Activated CD8-positive, alpha-beta memory T cell treated with anti-CD3 and anti-CD28 coated beads for 1 hour (primary cell): ENCODE measurements at places on chromosomes 2 and 18.

DNA sequence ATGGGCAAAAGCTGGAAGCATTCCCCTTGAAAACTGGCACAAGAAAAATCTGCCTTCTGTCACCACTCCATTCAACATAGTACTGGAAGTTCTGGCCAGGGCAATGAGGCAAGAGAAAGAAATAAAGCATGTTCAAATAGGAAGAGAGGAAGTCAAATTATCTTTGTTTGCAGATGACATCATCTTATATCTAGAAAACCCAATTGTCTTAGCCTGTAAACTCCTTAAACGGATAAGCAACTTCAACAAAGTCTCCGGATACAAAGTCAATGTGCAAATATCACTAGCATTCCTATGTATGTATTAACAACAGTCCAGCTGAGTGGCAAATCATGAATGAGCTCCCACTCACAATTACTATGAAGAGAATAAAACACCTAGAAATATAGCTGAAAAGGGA lies 1579.3 kb downstream of the SUCLG1 start:
- DNase-seq = no peak

DNA sequence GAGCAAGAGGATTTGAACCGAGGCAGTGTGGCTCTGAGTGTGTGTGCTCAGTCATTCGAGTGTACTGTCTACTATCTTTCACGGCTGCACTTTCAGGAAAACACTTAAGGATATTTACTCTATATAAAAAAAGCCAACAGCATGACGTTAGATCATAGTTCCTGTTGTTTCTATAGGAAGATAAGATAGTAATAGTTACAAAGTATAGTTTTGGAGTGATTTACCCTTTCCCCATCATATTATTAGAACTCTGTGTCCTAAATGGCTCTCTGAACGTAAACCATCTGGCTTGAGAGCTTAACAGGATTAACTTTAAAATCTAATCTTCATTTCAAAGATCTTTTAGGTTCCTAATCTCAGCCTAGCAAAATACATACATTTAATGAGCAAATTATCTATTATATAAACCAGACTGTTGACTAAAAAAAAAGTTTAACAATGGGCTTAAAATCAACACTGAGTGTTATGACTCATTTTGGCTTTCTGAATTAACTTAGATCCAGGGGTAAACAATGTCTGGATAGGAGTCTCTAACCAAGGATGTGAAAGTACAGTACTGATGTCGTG lies 150.3 kb upstream of the DNMT3A start:
- DNase-seq = no peak

DNA sequence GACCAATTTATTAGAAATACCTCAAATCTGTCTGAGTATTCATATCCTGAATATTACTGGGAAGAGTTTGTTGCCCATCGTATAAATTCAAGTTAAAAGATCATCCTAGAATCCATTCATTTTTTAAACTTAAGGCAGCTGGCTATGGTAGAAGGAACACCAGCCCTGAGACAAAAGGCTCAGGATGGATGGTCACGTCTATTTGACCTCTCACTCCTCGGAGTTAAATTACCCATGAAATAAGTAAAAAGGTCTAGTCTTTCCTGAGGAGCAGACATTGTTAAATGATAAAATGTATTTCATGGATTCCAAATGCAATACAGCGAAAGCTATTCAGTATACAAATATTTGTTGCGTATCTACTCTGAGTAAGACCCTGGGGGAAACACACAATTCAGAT lies 826.0 kb upstream of the LRATD1 start:
- DNase-seq = no peak

DNA sequence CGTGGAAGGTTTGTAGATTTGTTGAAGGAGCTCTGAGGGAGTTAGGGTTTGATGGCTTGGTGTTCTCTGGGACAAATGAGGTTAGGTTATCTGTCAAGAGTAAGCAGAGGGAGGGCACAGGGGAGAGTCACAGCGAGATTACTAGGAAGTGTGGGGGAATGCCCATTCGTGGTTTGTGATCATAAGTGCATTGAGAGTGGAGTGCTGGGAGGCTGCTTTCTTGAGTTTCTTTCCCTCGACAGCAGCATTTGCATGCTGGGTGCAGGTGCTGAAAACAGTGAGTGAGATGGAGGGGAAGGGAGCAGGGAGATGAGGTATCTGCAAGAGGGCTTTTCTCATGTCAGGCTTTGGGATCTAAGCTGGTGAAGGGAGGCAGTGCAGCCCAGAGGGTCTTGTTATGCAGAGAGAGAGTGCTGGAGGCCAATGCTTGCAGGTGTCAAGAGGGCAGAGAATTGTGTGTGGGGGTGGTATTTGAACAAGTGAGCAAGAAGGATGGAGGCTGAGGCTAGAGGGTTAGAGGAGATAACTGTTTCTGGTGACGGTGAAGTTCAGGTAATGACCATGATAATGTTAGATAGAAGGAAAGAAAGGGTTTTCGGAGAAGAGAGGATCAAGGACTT lies 8.8 kb downstream of the RALB start:
- DNase-seq = no peak

DNA sequence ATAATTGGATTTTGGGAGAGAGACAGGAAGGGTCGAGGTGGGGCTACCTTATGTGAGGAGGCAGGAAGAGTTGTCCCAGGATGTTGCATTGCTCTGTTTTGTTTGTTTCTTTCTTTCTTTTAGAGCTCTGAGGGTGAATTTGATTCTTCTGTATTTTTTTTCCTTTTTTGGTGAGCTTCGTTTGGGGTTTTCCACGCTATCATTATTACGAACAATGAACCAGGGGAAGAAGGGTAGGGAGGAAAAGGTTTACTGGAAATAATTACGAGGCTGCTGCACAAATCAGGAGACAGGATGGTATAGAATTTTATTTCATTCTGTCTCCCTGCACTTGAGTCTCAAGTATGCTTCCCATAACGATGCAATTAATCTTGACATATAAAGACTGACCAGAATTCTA lies 51.4 kb upstream of the ZNF516 start:
- no peak for DNase-seq

GRCh38 chr2:74137651-74138599 lies 9.8 kb downstream of the BOLA3 start:
- no peak for DNase-seq

GRCh38 chr18:47901624-47902362 lies 28.7 kb downstream of the SMAD2 start:
- DNase-seq = no peak

DNA sequence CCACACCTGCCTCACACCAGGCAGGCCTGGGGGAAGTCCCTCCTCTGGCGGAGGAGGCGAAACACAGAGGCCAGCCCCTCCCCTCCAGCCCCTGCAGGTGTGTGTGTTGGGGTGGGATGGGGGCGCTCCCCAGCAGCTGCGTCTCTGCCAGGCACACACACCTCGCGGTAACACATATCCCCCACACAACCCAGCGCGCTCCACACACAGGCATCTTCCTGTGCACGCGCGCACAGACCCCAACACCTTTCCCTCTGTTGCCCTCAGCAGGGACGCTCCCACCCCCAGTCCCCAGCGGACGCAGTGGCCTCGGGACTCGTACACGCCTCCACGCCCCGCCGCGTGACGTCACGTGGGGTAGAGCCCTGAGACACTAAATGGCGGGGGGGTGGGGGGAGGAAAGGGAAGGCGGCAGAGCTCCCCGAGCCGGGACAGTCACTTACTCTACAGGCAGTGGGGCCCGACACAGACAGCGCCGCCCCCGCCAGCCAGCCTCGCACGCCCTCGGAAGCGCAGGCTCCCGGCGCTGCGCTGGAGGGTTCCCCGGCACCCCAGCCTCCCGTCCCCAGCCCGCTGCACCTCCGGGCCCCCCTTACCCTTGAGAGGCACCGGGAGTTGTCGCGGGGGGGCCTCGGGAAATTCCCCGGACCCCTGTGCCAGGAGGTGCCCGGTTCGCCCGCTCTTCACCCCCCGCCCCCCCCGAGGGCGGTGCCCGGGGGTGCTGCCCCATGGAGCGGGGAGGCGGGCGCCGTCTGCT lies at the start of gene WNT10A:
TSS of gene WNT10A (plus strand) at position 751 of the 757 bp plus-strand sequence. CDS start 144 bp downstream, outside the sequence.
- peak; percentile 76 for DNase-seq

DNA sequence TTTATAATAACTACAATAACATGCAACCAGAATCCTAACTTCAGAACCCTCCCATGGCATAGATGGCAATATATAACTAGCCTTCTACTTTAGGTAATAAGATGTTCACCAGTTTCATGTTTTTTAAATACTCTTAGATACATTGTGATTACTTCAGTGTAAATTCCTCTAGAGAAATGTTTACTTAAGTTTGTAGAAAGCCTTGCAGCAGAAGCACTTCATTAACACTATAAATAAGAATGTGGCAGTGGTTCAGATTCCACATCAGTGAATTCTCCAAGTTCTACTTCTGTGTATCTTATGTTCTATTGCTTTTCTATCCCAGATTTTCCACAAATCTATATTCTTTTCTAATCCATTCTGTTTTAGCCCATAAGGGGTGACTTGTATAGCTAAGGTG lies 1.2 kb upstream of the RAD51AP2 start:
- no peak for DNase-seq

DNA sequence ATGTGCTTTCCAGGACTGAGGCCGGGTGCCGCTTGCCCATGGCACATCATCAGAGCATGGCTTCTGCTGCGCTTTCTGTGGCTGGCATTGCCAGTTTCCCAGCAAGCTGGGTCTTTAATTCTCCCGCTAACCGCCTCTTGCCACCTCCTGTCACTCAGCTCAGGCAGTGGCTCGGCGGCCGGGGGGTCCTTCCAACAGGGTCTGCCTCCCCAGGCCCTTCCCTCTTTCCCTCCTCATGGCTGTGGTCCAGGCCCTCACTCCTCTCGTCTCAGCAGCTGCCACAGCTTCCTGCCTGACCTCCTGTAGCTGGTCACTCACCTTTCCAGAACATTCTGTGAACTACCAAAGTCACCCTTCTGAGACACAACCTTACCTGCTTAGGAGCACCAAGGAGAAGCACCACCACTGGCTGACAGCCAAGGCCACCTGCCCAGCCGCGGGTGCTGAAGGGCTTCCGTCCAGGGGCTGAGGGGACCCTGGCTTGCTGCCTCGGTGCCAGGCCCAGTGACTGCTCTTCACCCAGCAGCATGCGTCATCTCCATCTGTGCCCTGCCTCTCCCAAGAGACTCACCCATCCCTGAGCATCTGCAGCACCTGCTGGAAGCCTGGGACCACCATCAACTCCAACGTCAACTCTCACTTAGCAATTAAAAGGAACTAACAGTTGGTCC lies 22.6 kb downstream of the CHMP1B start:
- no peak for DNase-seq

GRCh38 chr18:63980896-63981460 lies 11.1 kb downstream of the SERPINB8 start:
- DNase-seq = no peak

DNA sequence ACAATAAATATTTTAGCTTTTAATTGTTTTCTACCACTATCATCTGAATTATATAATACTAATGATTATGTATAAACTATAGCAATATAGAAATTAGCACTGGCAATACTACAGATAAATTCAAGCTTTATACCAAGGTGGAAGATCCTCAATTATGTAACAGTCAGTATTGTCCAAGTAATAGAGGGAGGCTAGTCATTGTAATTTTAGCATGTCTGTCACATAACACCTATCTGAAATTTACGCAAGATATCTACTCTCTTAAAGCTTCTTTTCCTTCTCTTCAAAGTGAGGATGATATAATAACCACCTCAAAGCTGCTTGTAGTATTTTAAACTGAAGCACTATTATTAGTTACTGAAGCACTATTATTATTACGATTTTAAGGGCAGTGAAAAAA lies 12.2 kb downstream of the KCNJ3 start:
- no peak for DNase-seq

- no peak for DNase-seq
Measured at GRCh38 chr2:14199040-14199439, 433.5 kb upstream of the LRATD1 start.

GRCh38 chr18:56043641-56044061 lies 455.7 kb upstream of the TCF4 start:
- no peak for DNase-seq

DNA sequence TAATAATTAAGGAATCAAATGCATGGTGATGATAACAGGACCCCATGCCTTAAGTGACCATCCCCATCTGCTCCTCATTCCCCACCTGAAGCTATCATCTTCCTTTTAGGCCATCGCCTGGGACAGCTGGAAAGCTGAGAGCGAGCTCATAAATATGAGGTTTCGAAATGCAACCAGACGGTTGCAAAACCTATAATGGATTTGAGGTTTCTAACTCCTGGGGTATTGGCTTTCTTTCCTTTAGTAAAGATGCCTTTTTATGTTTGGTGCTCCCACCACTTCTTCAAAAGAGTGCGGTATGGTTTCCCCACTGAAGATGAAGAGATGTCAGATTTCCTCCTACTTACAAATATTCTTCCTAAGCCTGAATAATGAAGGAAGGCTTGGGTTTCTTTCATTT lies 1589.5 kb upstream of the PIK3C3 start:
- DNase-seq = no peak

GRCh38 chr2:111652038-111652437 lies 232.0 kb downstream of the ANAPC1 start:
- DNase-seq = no peak
